Osteoblast (primary cell): ENCODE measurements at places on chromosomes 11 and 22.

- peak overlapping the region; percentile 63 for H3K4me3 ChIP-seq
- H3K4me1 ChIP-seq = no peaks in the 10 kb centered on the region
- peak overlapping the region; percentile 51 for H3K27ac ChIP-seq
- DNase-seq = peak; percentile 98
- H3K36me3 ChIP-seq = peaks cover 9% of the 10 kb centered on the region
- H3K27me3 ChIP-seq = no peaks in the 10 kb centered on the region
These were observed 11.6 kb upstream of the RNH1 start for GRCh38 chr11:518463-519202.

GRCh38 chr22:46436595-46437175, 100.7 kb downstream of the CELSR1 start:
- no peaks in the 10 kb centered on the region for H3K4me1 ChIP-seq
- no peak overlapping the region for H3K27ac ChIP-seq
- H3K4me3 ChIP-seq = no peak overlapping the region
- H3K27me3 ChIP-seq = peaks cover 3% of the 10 kb centered on the region

- H3K4me1 ChIP-seq = peaks cover 18% of the 10 kb centered on the region
- H3K27me3 ChIP-seq = no peaks in the 10 kb centered on the region
- H3K36me3 ChIP-seq = no peaks in the 10 kb centered on the region
- DNase-seq = no peak
- no peak overlapping the region for H3K4me3 ChIP-seq
These were observed 6.0 kb downstream of the ACO2 start for GRCh38 chr22:41474872-41475451.

- no peak for DNase-seq
- no peaks in the 10 kb centered on the region for H3K27me3 ChIP-seq
- H3K27ac ChIP-seq = no peak overlapping the region
- peaks cover 63% of the 10 kb centered on the region for H3K36me3 ChIP-seq
- no peak overlapping the region for H3K4me3 ChIP-seq
These were observed 14.3 kb downstream of the TRIM22 start for GRCh38 chr11:5703741-5704536.

DNA sequence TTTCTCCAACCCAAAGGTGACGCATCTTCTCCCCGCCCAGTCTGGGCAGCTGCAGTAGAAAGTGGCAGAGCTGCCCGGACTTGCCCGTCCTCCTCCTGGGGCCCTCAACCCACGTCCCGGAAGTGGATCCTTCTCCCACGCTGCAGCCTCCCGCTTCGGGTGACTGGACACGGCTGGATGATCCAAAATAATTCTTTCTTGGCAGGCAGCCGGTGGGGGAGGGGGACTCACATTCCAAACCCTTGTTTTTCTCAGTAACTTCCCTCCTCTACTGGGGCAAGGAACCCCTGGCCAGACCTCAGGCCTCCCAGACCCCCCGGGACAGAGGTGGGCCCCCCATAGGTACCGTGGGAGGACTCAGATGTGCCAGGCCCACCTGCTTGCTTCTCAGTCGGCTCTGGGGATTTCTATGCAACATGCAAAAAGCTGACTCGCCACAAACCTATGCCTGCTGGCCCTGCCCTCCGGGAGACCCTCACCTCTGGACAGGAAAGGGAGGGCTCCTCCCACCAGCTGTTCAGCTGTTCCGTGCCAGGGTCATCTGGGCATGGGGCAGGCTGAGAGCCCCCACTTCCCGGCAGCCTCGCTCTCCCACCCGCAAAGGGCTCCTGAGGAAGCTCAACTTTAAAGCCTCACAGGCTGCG, 1.4 kb downstream of the PLXNB2 start:
- H3K27ac ChIP-seq = peak overlapping the region; percentile 96
- H3K36me3 ChIP-seq = no peaks in the 10 kb centered on the region
- peak overlapping the region; percentile 87 for H3K4me3 ChIP-seq

DNA sequence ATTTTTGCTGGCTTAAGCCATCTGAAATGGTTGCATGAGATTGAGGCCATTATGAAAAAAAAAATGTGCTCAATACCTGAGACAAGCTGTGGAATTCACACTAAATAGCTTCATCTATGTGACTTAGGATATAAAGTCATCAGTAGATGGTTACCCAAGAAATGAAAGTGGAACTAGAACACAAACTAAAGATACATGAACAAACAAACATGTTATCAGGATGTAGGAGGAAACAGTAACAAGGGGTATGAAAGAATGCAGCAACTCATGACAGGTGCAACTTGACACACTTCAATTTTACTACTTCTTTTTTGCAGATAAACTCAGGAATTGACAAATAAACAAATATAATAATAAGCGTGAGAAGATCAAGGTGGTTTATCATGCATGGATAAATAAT, 155.0 kb downstream of the WT1 start:
- no peaks in the 10 kb centered on the region for H3K4me1 ChIP-seq
- H3K36me3 ChIP-seq = no peaks in the 10 kb centered on the region
- H3K4me3 ChIP-seq = no peak overlapping the region
- DNase-seq = no peak

GRCh38 chr11:34658071-34659015, 37.5 kb downstream of the EHF start:
- H3K27me3 ChIP-seq = no peaks in the 10 kb centered on the region
- no peak overlapping the region for H3K27ac ChIP-seq
- H3K36me3 ChIP-seq = no peaks in the 10 kb centered on the region
- no peak overlapping the region for H3K4me3 ChIP-seq
- no peak for DNase-seq
- H3K4me1 ChIP-seq = peaks cover 21% of the 10 kb centered on the region

DNA sequence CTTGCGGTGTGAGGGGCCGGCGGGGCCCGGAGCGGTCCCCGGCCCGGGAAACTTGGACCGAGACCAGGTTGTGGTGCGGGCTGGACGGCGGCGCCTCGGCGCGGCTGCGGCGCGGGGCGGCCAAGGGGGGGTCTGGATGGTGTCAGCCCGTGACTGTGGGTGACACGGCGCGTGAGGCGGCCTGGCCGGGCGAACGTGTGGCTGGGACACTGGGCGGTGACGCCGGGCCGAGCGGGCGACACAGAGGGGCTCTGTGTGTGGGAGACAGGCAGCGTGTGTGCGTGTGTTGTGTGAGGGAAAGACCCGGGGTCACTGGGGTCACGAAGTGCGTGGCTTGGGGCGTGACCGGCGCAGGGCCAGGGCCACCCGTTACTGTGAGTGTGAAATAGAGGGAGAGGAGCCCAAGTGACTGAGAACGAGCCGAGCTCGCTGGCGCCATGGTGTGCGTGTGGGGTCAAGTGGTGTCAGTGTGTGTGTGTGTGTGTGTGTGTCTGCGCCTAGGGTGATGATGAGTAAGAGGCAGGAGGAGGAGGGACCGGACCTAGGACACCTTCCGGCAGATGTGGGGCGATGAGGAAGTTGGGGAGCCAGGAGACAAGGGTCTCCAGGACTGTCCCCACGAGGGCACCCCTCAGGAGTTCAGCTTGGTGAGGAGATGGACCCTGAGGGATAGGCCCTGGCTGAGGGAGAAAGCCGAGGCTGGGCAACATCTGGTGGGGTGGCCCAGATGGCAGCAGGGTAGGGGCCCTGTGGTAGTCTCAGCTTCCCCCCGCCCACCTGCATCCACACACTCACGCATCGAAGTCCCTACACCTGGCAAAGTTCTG, 817 bp downstream of the RELT start:
- H3K4me3 ChIP-seq = peak overlapping the region; percentile 95
- H3K4me1 ChIP-seq = peaks cover 30% of the 10 kb centered on the region
- peak overlapping the region; percentile 95 for H3K27ac ChIP-seq
- no peaks in the 10 kb centered on the region for H3K27me3 ChIP-seq

DNA sequence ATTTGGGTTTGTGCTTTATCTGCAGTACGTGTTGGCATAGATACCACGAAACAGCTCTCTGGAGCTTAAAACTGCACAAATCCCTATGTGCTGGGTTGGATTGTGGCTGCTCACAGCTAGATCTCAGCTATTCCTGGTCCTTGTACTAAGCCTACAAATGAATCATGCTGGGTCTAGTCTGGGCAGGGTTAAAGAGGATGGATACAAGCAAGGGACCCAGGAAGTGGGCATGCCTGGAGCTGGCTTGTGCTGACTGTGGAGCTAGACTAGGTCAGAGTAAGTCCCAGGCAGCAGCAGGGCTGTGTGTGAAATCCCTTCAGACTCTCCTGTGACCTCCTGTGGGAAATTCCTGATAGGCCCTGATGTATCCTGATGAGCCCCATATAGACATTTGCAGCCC, 3.9 kb upstream of the E2F8 start:
- peaks cover 22% of the 10 kb centered on the region for H3K27me3 ChIP-seq
- H3K27ac ChIP-seq = no peak overlapping the region
- DNase-seq = peak; percentile 66
- H3K4me1 ChIP-seq = peaks cover 9% of the 10 kb centered on the region
- H3K4me3 ChIP-seq = no peak overlapping the region
- H3K36me3 ChIP-seq = no peaks in the 10 kb centered on the region

DNA sequence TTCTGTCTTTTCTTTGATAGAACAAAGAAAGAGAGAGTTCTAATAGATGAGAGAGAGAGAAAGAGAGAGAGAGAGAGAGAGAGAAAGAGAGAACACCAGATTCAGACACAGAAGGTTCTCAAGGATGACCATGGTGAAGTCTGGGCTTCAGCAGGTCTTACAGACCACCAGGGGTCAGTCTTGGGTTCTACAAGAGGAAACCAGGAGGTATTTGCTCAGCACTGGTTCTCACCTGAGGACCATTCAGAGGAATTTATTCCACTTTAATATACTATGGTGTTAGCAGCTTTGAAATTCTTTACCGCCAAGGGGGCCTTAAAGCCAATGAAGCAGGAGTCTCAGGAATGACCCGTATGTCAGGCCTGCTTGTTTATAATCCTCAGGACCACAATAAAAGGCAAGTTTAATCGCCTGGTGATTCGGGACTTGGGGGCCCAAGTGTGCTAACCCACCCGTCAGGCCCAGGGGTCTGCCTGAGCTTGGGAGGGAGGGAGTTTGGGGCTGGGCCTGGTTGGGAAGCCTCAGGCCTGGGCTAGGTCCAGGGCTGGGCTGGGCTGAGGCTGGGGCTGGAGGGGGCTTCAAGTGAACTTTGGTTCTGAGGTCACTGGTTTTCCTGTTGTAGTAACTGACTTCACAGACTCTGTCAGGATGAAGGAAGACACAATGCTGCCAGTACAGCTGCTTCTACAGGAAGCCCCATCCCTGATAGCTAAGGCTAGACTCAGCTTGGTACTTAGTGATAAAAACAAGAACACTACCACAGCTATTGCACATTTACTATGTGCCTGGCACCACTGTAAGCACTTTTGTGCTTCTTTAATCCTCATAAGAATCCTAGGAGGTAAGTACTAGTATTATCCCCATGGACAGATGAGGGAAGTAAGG, 179.2 kb upstream of the ZBED5 start:
- no peaks in the 10 kb centered on the region for H3K4me1 ChIP-seq
- H3K27ac ChIP-seq = no peak overlapping the region
- peak; percentile 78 for DNase-seq
- H3K36me3 ChIP-seq = no peaks in the 10 kb centered on the region
- no peak overlapping the region for H3K4me3 ChIP-seq

DNA sequence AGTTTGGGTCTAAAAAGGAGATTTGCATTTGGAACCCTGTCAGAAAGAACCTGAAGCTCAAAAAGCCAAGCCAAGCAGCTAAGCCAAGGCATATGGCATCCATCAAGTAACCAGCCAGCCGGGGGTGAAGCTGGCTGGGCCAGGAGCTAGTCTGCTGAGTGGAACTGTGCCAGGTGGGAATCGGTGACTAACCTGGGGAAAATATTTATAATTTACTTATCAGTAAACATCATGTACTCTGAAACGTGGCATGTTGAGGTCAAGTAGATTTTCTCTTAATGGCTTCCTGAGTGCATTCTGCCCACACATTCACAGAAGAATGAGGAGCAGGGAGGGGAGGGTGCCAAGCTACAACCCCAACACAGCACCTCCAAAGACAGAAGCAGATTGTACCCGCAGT, 70.5 kb upstream of the SESN3 start:
- H3K36me3 ChIP-seq = no peaks in the 10 kb centered on the region
- no peak for DNase-seq
- H3K27ac ChIP-seq = no peak overlapping the region
- no peak overlapping the region for H3K4me3 ChIP-seq
- peaks cover 7% of the 10 kb centered on the region for H3K27me3 ChIP-seq
- H3K4me1 ChIP-seq = no peaks in the 10 kb centered on the region

- H3K27ac ChIP-seq = peak overlapping the region; percentile 95
- H3K4me3 ChIP-seq = peak overlapping the region; percentile 80
- H3K4me1 ChIP-seq = peaks cover 48% of the 10 kb centered on the region
- no peaks in the 10 kb centered on the region for H3K27me3 ChIP-seq
These were observed 2.5 kb downstream of the MAML2 start for GRCh38 chr11:96340555-96340885.

DNA sequence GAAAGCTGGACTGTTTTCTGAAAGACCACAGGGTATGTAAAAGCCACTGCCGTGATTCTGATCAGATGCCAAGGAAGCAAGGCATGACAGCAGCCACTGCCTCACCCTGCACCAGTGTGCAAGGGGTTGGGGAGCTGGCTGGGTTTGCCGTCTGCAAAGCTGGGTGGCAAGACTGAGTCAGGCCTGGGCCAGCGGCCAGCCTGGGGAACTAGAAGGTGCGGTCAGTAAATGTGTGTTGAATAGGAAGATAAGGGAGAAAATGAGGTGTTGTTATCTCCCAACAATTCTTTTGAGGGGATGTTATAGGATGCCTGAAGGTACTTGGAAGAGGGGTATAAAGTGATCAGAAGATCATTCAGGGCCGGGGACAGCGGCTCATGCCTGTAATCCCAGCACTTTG, 8.0 kb downstream of the VSTM5 start:
- H3K4me1 ChIP-seq = peaks cover 11% of the 10 kb centered on the region
- H3K27me3 ChIP-seq = peaks cover 2% of the 10 kb centered on the region
- H3K4me3 ChIP-seq = no peak overlapping the region

- DNase-seq = no peak
- H3K27ac ChIP-seq = no peak overlapping the region
- no peak overlapping the region for H3K4me3 ChIP-seq
- H3K27me3 ChIP-seq = no peaks in the 10 kb centered on the region
- H3K36me3 ChIP-seq = peaks cover 41% of the 10 kb centered on the region
These were observed 28.3 kb downstream of the MUC6 start for GRCh38 chr11:1008001-1008802.

DNA sequence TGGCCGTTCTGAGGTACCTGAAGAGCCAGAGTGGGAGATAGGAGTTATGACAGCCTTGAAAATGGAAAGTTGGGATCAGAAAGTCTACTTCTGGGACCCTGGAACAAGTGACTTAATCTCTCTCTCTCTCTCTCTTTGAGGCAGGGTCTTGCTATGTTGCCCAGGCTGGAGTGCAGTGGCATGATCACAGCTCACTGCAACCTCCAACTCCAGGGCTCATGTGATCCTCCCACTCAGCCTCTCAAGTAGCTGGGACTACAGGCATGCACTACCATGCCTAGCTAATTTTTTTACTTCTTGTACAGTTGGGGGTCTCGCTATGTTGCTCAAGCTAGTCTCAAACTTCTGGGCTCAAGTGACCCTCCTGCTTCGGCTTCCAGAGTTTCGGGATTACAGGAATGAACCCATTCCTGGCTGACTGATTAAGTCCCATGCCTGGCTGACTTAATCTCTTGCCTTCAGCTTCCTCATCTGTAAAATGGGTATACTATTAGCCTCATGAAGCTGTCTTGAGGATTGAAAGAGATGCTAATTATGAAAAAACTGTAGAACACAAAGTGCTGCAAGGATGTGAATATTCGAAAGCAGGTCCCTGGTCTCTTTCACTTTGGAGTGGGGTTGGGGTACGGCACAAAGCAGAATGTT, 87.7 kb downstream of the UBASH3B start:
- no peaks in the 10 kb centered on the region for H3K27me3 ChIP-seq
- no peak overlapping the region for H3K4me3 ChIP-seq
- H3K4me1 ChIP-seq = peaks cover 16% of the 10 kb centered on the region
- no peak for DNase-seq
- H3K36me3 ChIP-seq = no peaks in the 10 kb centered on the region
